Posterior vena cava (tissue), 2 donors: ENCODE measurements at places on chromosomes 1 and 21. TPM values are rescaled to one million over a fixed set of nuclear protein-coding genes. Genes with fewer than 3 reads are reported as not detected.

DNA sequence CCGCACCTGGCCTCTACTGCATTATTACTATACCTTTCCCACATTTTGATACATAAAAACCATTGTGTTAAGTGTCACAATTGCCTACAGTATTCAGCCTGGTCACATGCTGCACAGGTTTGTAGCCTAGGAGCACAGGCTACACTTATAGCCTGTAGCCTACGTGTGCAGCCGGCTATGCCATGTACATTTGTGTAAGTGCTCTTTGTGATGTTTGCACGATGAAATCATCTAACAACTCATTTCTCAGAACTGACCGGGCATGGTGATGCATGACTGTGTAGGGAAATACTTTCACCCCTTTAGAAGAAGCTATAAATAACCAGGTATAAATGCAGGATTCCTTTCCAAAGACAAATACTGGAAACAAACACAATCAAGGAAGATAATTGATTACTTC, 12.1 kb downstream of the ERG start:
- DNase-seq, result no peak

DNA sequence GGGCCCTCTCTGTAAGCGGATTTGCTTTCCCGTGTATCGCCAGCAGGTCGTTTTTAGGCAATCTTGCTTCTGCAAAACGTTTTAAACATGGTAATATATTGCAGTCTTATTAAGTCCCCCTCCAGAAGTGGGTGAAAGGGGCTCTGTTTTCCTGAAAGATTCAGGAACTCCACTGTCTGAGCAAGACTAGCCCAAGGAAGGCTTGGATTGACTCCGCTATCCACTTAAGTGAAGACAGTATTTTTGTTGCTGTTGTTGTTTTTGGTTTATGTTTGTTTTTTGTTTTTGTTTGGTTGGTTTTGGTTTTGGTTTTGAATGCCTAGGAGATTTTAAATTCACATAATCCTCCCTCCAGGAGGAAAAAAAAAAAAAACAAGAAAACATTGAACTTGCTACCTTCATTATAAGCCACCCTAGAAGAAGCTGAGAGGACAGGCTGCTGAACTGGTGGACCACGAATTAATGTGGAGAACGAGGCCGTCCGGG, 29.1 kb upstream of the NFIA start:
- DNase-seq, result no peak

- DNase-seq, result no peak
These were observed 744 bp upstream of the WDR26 start for GRCh38 chr1:224435318-224435763.

- no peak for DNase-seq
These were observed 3.2 kb downstream of the PSRC1 start for GRCh38 chr1:109279615-109280278.

DNA sequence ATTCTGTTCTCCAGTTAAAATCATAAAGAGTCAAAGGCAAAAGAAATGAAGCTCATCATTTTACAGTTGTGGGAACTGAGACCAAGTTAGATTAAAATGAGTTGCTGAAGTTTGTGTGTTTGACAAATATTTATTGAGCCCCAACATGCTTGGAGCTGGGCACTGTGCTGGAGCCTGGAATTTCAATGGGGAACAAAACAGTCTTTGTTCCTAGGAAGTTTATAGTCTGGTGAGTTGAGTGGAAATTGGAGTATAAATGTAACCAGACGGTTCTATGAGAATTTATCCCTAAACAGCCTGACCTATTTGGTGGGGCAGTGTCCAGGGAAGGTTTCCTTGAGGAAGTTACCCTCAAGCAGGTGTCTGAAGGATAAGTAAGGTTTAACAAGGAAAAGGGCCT, 294.4 kb downstream of the PRDM2 start:
- no peak for DNase-seq

DNA sequence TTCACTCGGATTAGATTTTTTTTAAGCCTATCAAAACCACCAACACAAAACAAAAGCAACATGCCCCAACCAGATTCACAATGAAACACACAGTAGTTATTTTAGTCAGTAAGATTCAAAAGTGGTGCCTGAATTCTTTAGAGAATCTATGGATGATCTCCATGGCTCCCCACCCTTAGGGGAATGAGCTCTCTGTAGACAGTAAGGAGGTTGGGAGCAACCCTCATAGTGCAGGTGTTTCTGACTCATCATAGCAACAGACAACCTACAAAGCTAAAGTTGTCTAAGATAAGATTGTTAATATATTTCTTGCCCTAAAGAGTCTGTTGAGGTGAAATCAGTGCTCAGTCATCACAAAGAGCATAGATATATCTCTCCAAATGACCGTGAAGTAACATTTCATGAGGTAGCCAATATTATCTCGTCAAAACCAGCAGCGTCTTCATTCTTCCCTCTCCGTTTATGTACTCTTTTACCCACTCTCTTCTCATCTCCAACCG, 78.3 kb downstream of the ADAMTS1 start:
- no peak for DNase-seq

DNA sequence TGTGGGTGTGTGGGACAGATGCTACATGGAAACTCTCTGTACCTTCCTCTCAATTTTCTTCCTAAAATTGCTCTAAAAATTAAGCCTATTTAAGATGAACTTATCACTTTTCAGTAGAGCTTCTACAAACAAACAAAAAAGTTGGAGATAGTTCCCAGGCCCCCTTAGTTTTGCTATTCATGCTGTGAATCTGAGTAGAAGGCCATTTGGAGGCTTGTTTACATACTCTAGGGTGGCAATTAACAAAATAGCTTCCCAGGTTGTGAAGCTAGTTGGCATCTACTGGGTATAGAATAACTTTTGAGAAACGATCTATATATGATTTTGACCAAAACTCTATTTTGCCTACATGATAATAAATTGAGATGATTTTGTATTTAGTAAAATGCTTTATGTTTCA, 541.4 kb upstream of the B3GALT2 start:
- no peak for DNase-seq

DNA sequence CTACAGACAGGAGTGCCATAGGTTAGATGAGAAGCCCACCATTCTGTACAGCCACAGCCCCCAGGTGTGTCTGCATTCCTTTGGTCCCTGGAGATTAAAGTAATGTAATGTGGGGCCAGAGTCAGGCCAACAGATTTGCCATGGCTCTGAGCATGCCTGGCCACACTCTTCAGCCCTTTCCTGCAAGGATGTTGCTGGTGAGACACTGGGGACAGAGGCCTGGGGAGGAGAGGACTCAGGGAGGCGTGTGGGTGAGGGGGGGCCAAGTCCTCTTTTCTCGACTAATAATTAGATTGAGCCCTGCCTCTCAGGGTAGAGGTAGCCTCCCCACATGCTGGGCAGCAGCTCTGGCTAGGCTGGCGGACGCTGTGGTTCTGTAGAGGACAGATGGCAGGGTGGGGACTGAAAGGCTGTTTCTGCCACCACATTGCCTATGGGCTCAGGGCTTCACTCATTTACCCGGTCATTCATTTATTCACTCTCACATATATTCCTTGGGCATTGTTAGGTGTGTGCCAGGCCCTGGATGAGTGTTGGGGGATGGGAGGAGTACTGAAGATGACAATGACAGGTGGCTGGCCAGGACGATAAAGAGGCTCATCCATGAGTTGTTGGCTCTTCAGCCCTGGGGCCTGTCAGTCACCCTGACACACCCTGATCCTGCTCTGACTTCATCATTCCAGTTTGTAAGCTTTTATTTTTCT, 7.1 kb upstream of the PRCC start:
- peak; percentile 58 for DNase-seq

DNA sequence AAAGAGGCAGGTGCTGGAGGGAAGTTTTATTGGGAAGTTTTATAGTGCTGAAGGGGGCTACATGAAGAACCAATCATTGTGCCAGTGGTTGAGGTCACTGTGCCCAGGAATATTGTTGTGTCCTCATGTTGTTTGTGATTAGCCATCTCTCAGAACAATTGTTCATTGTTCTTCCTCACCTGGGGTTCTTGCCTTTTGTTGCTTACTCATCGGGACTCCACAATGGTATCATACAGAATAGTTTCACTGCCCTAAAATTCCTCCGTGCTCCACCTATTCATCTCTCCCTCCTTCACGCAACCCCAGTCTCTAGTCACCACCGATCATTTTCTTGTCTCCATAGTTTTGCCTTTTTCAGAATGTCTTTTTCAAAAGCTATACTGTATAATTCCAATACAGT, 38.9 kb upstream of the CDC14A start:
- DNase-seq, result no peak

DNA sequence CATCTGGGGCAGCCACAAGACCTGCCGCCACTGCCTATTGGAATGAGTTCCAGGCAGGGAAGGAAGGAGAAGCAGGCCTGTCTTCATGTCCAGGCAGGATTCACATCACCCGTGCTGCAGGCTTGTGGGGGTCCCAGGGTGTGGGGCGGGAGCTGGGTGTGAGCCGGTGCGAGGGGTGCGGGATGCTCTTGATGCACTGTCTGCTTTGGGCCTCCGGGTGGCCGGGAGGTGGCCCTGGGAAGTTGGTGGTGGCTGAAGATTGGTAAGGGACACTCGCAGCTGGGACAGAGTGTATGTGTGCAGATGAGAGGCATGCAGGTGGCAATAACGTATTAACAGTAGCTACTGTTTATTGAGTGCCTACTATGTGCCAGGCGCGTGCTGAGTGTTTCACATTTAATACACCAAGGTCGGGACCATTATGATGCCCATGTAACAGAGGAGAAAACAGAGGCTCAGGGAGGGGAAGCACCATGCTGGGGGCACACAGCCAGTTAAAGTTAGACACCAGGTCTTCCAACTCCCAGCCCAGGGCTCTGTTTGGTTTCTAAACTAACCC, 3.3 kb downstream of the CROCC start:
- peak; percentile 82 for DNase-seq

DNA sequence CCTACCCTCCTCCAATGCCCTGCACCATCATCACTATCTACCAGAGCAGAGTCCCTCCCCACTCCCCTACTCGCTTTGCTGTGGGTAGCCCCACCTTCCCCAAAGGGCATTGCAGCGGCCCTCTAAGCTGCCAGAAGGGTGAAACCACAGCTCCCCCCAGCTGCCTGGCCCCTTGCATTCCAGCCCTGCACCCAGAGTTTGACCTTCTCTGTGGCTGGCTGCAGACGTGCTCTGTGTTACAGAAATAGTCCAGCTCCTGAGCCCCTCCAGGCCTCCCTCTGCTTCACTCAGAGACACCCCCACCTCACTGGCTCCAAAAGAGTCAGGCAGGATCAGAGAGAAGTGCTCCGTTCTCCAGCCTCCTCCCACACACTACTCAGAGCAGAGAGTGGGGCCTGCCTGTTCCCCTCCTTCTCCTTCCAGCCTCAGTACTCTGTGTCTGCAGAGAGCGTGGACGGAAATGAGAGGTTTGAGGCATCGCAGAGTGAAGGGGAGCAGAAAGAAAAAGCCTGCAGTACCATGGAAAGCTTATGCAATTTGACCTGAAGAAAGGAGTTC, 63.2 kb downstream of the PLEKHA6 start:
- DNase-seq, result no peak

The ATP1A1 gene
- total RNA-seq, result 227 TPM

DNA sequence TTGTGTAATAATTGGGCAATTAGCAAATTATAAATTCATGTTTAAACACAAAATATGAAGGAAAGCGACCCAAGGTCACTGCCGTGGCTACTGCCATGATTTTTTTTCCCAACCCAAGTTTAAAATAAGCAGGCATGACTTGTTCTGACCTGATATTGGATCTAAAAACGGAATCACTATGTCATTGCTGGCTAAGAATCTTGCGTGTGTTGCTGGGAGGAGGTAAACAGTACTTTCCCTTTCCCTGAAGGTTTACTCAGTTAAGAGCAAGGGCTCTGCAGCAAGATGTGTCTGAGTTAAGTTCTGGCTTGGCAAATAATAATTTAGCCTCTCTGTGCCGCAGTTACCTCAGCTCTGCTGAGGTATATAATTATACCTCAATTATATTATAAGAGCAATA, 125.7 kb upstream of the L1TD1 start:
- no peak for DNase-seq

- no peak for DNase-seq
These were observed 76.4 kb upstream of the MACF1 start for GRCh38 chr1:39128126-39128525.

DNA sequence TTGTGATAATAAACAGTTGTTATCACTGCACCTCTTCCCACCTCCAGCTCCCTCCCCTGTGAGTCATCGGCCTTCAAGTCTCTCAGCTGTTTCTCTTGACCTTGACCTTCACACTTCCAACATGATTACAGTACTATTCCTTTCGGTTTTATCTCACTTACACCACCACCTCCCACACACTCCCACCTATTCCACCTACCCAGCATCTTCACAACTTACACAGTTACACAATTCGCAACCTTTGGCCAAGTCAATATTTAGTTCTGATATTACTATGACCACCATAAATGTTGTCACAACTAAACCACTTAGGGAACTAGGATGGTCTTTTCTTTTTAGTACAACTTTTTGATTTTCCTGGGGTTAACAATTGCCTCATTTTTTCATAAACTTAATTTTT, 60.2 kb downstream of the RIPK4 start:
- DNase-seq, result peak; percentile 5

DNA sequence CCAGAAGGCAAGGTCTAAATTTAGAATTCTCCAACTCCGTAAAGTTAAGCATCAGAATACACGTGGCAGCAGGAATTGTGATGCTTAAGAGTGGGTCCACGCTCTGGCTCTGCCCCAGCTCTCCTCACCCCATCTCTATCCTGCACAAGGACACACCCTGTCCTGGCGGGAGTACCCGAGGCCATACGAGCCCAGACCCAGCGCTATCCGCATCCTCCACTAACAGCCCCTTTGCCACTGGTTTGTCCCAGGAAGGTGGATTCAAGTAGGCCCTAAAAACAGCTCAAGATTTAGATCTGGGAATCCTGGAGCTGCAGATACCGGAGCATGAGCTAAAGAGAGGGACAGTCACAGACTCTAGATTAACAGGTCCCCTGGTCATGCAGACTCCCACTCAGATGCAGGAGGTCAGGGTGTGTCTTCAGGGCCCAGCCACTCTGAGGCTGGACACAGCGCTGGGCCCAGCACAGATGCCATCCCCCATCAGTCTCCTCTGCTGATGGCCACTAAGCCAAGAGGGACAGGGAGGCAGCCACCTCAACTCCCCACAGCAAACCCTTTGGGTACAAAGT, 393.3 kb downstream of the NPHP4 start:
- peak; percentile 63 for DNase-seq

The KAZN gene
- total RNA-seq, result 6.2 TPM

DNA sequence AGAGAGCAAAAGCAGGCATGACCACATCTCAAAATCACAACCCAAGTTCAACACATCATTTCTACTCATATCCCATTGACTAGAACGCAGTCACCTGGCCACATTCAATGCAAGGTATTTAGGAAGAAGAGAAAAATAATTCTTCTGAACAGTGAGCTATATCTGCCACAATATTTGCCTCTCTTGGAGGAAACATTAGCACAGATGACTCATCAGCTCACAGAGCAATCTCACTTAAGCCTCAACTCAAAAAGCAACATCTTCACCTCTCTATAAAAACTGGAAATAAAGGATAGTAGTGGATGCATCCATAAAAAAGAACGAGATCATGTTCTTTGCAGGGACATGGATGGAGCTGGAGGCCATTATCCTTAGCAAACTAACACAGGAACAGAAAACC, 143.9 kb upstream of the FMN2 start:
- no peak for DNase-seq

GRCh38 chr1:182809414-182809957, 19.9 kb downstream of the NPL start:
- no peak for DNase-seq
